ENCODE measurements at places on chromosomes 13 and 19.

DNA sequence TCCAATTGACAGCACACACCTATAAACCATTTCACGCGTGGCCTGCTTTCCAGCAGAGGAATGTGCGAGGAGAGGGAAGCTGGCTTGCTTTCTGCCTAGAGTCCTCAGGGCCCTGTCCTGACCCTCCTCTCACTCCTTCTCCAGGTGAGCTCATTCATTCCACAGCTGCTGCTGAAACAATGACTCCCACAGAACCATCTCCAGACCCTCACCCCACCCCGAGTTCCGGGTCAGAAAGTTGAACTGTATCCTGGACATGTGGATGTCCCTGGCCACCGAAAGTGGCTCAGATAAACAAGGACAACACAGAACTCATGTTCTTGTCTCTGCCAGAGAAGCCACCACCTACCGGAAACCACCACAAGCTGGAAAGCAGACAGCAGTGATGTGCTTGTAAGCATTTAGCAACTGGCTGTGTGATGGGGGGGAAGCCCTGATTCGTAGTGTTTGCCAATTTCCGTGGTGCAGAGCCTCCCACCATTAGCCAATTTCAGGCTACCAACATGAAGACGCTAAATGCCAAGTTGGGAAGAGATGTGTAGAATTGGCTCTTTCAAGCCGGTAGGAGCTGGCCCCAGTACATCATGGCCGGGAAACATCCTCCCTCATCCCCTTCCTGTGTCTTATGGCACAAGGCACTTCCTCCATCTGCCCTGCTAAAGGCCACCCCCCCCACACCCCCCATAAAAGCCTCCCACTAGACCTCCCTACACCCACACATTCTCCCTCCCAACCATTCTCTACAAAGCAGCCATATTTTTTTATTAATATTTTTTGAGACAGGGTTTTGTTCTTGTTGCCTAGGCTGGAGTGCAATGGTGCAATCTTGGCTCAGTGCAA lies 5.0 kb downstream of the SYCE2 start:
- peak; percentile 25 for DNase-seq

GRCh38 chr13:96299235-96299634 lies 209.3 kb downstream of the HS6ST3 start:
- no peak for DNase-seq

GRCh38 chr13:48942131-48942530 lies 33.6 kb upstream of the FNDC3A start:
- no peak for DNase-seq

GRCh38 chr13:34731486-34731885 lies 210.6 kb upstream of the NBEA start:
- DNase-seq = no peak

- DNase-seq = no peak
Measured at GRCh38 chr19:18778076-18778389, 13.1 kb downstream of the COMP start.

DNA sequence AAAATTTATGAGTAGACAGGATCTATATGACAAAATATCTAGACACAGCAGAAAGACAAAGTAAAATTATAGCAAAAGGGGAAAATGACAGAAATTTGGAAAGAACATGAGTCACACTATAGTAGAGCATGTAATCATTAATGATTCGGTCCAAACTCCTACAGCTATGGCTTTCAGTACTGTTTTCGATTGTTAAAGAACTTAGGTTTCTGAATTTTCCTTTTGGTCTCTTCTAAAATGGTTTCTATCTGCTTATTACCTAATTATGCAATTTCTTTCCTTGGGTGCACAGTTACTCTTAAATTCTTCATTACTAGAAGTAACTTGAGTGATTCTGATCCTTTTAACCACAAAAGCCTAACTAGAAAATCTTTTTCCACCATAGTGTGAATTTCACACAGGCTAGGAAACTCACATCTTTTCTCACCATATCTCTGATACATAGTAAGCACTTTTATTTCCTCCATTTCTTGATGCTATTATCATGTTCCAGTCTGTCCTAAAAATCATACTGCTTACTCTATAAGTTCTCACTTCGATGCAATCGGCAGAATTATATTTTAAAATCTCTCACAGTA lies 1101.4 kb downstream of the PCDH9 start:
- no peak for DNase-seq

- no peak for DNase-seq
Measured at GRCh38 chr19:566844-567243, 5.6 kb upstream of the BSG start.

DNA sequence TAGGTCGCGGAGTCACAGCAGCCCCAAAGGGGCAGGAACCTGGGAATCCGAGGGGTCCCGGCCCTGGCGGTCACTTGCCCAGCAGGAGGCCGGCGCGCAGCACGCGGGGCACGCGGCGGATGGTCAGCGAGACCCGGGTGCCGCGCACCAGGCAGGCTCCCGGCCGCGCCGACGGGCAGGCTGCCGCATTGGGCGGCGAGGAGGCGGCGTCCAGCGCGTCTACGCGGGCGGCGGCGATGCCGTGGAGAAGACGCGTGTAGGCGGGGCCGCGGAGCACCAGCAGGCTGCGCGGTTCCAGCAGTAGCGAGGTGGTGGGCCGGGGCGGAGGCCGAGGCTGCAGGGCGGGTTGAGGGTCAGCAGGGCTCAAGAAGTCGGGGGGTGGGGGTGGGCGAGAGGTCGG lies 607 bp upstream of the SYNE4 start:
- DNase-seq = peak; percentile 76

DNA sequence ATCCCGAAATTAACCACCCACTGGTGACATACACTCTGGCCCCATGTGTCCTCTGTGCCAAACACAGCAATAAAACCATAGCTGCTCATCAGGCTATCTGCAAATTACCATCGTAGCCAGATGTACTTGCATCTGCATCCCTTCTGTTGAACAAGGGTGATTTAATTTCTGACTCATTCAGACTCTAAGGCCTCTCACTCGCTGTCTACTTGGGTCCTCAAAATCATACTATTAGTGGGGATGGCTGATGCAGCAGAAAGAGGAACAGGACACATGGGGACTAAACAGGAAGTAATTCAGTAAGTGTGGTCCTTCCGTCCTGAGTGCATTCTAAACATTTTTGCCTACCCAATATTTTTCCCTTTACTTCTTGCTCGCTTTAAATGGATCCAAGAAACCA lies 2275.0 kb upstream of the PCDH20 start:
- DNase-seq = no peak

- no peak for DNase-seq
Measured at GRCh38 chr19:38686530-38686888, 39.1 kb downstream of the ACTN4 start.

DNA sequence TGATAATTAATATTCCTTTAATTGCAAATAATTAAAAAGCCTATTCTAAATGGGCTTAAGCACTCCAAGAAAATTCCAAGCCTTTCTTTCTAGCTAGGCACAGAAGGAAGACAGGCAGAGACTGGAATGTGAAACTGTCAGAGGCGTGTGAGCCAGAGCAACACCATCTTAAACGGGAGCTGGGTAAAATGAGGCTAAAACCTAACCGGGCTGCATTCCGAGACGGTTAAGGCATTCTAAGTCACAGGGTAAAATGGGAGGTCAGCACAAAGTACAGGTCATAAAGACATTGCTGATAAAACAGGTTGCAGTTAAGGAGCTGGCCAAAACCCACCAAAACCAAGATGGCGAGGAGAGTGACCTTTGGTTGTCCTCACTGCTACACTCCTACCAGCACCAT lies 300.4 kb downstream of the SLITRK6 start:
- DNase-seq = no peak

DNA sequence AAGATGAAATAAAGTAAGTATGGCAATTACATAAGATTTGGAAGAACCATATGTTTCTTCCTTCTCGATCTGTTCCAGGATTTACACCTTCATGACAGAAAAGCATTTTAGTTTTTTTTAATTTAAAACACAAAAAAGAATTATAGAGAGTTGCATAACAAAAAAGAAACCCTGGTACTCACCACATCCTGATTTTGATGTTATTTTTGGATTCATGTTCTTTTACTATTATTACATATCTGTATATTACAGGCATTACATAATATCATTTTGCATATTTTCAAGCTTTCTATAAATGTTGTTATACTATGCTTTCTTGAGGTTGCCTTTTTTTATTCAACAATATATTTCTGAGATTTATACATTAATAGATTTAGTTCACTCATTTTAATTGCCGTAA lies 6.7 kb upstream of the KATNAL1 start:
- DNase-seq = no peak

All from posterior cingulate gyrus (tissue), 11 donors.